ENCODE measurements at places on chromosomes 6 and 20.

- no peak for DNase-seq
These were observed 190.7 kb upstream of the FBXL4 start for GRCh38 chr6:99138445-99138844.

- no peak for DNase-seq
These were observed 21.9 kb downstream of the CD40 start for GRCh38 chr20:46139908-46140482.

- no peak for DNase-seq
These were observed 36.2 kb downstream of the ARMC2 start for GRCh38 chr6:108884211-108885059.

- DNase-seq = no peak
These were observed 237.7 kb upstream of the RAB32 start for GRCh38 chr6:146305951-146306350.

DNA sequence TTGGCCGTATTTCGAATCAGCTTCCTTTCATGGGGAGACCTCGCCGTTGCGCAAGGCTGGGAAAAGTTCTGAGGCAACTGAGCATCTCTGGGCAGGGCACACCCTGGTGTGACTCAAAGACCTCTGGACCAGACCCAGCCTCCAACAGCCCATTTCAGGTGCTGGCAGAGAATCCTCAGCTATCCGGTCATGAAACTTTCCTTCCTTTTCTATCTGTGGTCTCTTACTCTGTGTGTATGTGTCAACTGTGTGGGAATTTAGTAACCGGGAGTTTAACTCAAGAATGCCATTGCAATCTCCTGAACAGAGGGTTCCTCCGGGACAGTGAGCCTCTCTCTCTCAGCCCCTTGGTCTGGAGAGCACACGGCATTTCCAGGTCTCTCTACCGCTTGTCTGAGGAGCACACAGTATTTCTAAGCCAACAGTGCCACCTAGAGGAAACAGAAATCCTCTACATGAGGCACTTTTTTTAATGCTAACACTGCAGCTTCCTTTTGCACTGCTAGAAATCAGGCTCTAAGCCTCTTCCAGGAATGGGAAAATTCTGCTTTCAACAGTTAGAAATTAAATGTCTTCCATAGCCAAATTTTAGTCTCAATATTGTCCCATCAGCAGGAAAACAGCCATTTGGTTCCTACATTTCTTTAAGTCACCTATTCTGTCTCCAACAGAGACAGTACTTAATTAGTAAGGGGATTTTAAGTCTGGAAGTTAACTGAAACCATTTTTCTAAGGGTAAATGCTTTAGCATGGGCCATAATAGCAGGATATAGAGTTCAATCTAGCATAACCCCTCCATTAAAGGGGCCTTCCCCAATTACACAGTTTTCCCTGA is 32.7 kb downstream of the PLN start:
- no peak for DNase-seq

DNA sequence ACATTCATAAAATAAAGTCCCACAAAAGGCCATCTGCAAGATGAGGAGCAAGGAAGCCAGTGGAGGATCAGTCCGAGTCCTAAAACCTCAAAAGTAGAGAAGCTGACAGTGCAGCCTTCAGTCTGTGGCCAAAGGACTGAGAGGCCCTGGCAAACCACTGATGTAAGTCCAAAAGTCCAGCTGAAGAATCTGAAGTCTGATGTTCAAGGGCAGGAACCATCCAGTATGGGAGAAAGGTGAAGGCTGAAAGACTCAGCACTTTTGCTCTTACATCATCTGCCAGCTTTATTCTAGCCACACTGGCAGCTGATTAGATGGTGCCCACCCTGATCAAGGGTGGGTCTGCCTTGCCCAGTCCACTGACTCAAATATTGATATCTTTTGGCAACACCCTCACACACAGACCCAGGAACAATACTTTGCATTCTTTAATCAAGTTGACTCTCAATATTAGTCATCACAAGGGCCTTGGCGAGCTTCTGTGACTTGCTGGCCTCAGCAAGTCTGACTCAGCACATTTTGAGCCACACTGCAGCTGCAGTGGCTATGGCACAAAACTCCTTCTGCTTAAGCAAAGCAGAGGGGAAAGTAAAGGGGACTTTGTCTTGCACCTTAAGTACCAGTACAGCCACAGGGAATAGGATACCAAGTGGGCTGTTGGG is 1370.3 kb upstream of the CITED2 start:
- no peak for DNase-seq

- DNase-seq = peak; percentile 95
These were observed 50.0 kb upstream of the EZR start for GRCh38 chr6:158868890-158869825.

- DNase-seq = no peak
These were observed 116.2 kb upstream of the SYNDIG1 start for GRCh38 chr20:24353135-24353690.

DNA sequence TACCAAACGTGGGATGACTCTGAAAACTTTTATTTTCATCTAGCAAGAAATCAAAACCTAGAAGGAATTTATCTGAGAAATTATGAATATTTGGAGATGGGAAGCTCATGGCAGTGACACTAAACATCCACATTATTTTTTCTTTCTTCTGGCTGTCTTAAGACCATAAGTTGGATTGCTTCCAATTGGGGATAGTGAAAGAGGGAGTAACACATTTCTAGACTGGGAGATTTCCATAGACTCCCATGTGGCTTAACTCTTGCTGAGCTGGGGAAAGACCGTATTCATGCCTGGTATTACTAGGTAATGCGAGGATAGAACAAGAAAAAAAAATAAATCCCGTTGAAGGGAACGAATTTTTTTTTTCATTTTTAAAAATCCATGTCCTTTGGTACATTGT is 120.0 kb downstream of the UTRN start:
- DNase-seq = no peak

DNA sequence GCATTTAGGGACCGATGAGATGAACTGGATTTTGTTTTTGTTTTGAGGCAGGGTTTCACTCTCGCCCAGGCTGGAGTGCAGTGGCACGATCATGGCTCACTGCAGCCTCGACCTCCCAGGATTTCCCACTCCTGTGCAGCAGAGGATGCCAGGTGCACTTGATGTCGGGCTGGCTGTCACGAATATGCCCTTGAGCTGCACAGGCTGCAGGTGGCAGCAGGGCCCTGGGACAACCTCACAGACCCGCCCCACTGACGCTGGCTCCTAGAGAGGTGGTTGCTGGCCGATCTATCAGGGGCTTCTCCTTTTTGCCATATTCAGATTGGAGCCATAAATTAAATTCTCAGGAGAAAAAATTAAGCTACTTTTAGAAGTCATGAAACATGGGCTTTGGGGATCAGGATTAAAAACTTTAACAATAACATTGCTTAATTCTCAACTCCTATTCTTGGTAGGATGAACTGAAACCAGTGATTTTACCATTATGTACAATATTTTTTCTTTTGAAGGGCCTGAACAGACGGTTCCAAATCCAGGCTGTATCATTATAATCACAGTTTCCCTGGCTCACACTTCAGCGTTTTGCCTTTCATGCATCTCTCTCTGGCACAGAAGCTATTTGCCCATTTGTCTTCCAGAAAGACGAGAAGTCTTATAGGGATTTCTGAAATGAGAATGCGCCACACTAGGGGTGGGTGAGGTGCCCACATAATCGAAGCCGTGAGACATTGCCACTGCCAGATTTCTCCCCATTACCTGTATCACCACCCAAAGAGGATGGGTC is 32.4 kb downstream of the NQO2 start:
- no peak for DNase-seq

DNA sequence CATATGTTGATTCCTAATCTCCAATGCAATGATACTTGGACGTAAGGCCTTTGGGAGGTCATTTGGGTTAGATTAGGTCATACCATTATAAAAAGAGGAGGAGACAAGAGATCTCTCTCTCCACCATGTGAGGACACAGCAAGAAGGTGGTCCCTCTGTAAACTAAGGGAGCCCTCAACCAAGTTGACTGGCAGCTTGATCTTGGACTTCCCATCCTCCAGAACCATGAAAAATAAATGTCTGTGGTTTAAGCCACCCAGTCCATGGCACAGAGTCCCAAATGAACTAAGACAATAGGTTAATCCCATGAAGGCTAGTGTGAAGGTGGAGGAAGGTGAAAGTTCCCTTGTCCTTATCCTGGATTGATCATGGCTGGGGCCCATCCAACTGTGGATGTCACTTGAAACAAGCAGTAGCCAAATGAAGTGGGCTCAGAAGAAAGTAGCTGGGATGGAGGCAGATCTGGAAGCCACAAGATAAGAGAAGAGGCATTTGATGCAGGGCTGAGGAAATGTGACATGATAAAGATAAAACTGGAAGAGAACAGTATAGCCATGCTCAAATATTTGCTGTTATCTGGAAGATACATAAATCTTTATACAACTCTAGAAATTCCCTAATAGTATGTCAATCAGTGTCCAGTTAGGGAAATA is 99.9 kb downstream of the BANF2 start:
- no peak for DNase-seq

DNA sequence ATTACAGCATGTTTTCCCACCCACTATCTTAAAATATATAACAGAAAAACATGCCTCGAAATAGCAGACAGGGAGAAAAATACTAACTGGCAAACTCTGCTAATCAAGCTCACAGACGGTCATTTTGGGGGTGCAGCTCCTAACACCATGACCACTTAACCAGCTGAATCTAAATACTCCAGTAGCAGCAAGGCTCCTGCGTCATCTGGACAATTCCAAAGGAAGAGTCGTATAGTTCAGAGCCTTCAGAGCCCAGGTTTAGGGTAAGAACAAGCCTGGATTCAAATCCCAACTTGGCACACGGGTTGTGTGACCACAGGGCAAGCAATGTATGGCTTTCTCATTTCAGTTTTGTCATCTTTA is 81.3 kb upstream of the COL21A1 start:
- no peak for DNase-seq

DNA sequence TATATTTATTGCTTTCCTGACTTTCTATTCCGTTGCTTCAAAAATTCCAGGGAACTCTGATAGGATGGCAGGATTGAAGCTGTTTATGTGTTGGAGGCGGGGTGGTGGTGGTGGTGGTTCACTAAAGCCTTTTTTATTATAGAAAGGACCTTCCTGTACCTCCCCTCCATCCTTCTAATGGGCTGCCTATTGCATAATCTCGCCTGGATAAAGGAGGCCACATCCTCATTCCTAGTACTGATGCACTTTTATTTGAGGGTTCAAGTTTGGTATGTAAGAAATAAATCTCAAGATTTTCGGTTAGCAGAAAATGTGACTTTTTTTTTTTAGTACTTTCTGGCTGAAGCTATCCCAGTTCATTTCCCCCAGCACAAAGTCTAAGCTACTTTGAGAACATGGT is 18.7 kb upstream of the CTAGE9 start:
- no peak for DNase-seq

DNA sequence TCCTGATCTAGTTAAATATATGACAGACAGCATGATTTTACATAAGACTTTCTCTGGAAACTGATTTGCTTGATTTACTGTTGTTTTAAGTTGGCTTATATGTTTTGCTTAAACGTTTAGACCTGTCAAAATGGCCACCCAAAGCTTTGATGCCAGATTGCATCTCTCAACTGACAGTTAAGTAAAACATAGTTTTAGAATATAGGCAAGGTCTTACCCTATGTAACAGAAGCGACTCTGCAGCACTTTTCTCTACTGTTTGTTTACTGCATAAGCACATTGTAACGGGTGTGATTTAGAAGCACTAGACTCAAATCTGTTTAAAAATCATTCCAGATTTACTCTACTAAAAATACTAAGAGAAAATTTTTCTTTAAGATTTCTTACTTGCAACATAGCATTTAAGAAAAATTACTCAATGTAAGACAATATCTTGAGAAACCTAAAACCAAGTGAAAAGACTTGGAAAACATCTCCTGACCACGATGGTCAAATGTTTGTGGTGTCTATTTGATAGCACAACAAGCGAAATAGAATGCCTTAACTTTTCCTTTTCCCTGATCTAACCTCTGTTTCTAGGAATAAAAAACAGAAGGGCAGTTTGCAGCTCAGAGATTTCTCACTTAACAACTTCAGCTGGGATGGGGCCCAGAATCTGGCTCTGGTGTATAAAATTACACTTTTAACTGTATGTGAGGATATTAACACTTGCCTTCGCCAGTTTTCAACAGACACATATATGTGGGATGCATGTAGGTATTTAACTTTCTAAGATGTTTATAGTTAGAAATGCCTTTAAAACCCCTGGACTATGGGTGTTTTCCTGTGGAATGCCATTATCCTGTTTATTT is 47.4 kb downstream of the AIG1 start:
- DNase-seq = no peak

GRCh38 chr20:37502654-37503053 is 18.4 kb upstream of the NNAT start:
- no peak for DNase-seq

- DNase-seq = no peak
These were observed 15.1 kb upstream of the CCDC167 start for GRCh38 chr6:37514837-37515236.

- no peak for DNase-seq
These were observed 27.1 kb downstream of the PTGIS start for GRCh38 chr20:49540687-49541435.

DNA sequence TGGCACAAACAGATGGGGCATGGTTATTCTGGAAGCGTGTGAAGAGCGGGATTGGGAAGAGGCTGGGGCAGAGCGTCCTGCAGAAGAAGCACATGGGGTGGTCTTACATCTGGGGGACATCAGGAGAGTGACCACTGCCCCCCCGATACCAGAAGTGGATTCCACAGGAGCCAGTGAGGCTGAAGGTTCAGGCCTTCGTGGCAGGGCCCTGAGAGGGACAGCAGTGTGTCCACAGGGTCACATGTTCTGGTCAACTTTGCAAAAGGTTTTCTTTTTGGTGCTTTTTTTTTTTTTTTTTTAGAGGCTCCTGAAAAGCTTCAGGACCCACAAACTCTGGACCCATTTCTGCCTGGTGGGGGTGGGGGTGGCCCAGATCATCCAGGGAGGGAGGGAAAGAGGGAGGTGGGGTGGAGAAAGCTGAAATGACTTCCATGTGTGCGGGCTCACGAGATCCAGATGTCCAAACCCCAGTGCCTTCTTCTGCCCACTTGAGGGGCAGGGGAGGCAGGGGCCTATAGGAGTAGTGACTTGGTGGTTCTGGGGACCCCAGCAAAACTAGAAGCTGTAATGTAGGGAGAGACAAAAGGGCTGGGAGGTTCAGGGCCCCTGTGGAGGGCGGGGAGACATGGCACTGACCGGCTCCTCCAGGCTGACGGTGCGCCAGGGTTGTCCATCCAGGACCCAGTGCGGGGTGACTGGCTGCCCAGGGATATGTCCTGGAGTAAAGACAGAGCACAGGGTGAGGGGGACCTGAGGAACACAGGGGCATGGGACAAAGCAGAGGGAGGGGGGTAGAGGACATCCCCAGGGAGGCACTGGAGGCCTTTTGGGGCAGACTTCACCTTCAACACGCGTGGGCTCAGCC is 2.7 kb downstream of the ADAM33 start:
- no peak for DNase-seq
